CD4-positive, CD25-positive, alpha-beta regulatory T cell (primary cell): ENCODE measurements at places on chromosomes 3 and 15. TPM values are rescaled to one million over a fixed set of nuclear protein-coding genes. Genes with fewer than 3 reads are reported as not detected.

The LMCD1 gene
- 5.6 TPM for total RNA-seq

The GPR27 gene
- total RNA-seq, result 1.0 TPM

The DNAH12 gene
- 0.22 TPM for total RNA-seq

The IDH2 gene
- total RNA-seq, result 60.8 TPM

The RARB gene
- total RNA-seq, result not detected

The TTLL13 gene
- total RNA-seq, result 0.25 TPM
